ENCODE measurements at places on chromosomes 11 and 22. TPM values are rescaled to one million over a fixed set of nuclear protein-coding genes. Genes with fewer than 3 reads are reported as not detected.

GRCh38 chr22:21044931-21045584, 688 bp upstream of the LRRC74B start:
- no peak for DNase-seq
- no peaks in the 10 kb centered on the region for H3K27me3 ChIP-seq
- no peak overlapping the region for H3K4me3 ChIP-seq
- no peaks in the 10 kb centered on the region for H3K36me3 ChIP-seq
- H3K27ac ChIP-seq, result no peak overlapping the region

HBG1 gene
- total RNA-seq, result not detected

- no peak overlapping the region for H3K4me3 ChIP-seq
- no peaks in the 10 kb centered on the region for H3K36me3 ChIP-seq
- DNase-seq, result no peak
- H3K4me1 ChIP-seq, result no peaks in the 10 kb centered on the region
- H3K27me3 ChIP-seq, result no peaks in the 10 kb centered on the region
Measured at GRCh38 chr11:15095736-15096228, 18.9 kb upstream of the INSC start.

DNA sequence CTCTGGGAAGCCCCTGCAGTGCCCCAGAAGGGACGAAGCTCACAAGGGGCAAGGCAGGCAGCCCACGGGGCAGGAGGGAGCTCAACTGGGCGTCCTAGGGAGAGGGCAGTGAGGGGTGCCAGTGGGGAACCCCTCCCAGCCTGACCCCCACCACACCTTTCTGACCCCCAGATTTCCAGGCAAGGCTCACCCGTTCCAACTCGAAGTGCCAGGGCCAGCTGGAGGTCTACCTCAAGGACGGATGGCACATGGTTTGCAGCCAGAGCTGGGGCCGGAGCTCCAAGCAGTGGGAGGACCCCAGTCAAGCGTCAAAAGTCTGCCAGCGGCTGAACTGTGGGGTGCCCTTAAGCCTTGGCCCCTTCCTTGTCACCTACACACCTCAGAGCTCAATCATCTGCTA, 15.7 kb downstream of the CD5 start:
- DNase-seq, result no peak
- H3K36me3 ChIP-seq, result peaks cover 79% of the 10 kb centered on the region
- H3K4me3 ChIP-seq, result no peak overlapping the region
- H3K27me3 ChIP-seq, result no peaks in the 10 kb centered on the region
- peaks cover 90% of the 10 kb centered on the region for H3K4me1 ChIP-seq

DNA sequence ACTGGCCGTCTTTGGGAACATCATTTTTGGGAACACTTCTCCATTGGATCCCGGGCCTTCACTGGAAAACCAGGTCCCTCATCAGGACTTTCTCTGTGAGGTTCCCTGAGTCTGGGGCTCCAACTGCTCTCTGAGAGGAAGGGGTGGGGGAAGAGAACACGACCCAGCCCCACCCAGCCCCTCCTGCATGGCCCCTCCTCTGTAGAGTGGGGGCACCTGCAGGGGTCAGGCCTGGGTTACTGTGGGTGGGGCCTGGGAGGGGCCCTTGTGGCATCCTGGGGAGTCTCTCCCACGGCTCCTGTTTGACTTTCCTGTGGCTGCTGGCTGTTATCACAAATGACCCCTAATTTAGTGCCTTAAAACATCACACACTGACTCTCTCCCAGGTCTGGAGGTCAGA, 36.3 kb downstream of the IGLL5 start:
- peaks cover 8% of the 10 kb centered on the region for H3K4me1 ChIP-seq
- no peaks in the 10 kb centered on the region for H3K27me3 ChIP-seq
- H3K27ac ChIP-seq, result no peak overlapping the region

DNA sequence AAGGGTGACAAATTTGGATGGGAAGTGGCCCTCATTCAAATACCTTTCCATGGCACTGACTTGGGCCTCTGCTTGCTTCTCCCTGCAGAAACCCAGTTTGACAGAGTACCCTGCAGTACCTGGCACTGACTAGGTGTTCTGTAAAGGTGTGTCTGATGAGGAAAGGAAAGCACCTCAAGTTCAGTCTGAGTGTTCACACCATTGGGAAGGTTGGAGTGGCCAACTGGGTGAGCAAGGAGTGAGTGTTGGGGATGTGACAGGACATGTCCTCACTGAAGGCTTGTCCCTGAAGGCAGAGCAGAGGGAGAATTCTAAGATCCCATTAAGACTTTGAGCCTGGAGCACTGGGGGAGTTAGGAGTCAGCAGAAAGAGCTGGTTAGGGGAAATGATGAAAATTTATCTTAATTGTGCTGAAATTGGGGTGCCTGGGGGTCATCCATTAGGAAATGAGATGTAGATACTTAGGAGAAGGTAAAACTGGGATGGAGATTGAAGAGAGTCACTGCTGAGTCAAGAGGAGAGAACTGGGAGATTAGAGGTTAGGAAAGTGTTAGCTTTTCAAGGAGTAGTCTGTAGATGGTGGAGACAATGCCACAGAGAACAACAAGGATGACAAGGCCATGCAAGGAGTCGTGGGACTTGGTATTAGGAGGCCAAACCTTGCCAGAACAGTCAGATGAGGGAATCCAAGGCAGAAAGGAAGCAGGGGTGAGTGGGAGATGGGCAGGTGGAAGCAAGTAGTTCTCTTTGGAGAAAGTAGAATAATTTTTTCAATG, 6.1 kb downstream of the SREBF2 start:
- no peak overlapping the region for H3K27ac ChIP-seq
- no peak for DNase-seq
- H3K36me3 ChIP-seq, result peaks cover 11% of the 10 kb centered on the region
- H3K4me1 ChIP-seq, result peaks cover 57% of the 10 kb centered on the region
- no peak overlapping the region for H3K4me3 ChIP-seq

DNA sequence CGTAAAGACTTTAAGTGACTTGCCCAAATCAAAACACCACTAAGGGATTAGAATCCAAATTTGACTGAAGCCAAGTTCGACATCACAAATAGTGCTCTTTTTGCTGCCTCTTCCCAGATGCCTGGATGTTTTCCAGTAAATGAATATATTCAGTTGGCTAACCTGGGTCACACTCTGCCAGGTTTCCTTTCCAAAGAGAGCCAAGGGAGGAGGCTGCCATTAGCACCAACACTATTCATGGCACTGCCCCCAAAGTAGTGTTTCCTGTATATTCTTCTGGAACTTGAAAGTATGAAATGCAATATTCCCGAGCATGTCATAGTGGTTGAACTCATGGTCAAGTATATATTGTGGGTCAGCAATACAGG, 219.3 kb upstream of the UBASH3B start:
- H3K27ac ChIP-seq, result no peak overlapping the region
- H3K4me1 ChIP-seq, result no peaks in the 10 kb centered on the region
- no peak for DNase-seq
- H3K4me3 ChIP-seq, result no peak overlapping the region

DNA sequence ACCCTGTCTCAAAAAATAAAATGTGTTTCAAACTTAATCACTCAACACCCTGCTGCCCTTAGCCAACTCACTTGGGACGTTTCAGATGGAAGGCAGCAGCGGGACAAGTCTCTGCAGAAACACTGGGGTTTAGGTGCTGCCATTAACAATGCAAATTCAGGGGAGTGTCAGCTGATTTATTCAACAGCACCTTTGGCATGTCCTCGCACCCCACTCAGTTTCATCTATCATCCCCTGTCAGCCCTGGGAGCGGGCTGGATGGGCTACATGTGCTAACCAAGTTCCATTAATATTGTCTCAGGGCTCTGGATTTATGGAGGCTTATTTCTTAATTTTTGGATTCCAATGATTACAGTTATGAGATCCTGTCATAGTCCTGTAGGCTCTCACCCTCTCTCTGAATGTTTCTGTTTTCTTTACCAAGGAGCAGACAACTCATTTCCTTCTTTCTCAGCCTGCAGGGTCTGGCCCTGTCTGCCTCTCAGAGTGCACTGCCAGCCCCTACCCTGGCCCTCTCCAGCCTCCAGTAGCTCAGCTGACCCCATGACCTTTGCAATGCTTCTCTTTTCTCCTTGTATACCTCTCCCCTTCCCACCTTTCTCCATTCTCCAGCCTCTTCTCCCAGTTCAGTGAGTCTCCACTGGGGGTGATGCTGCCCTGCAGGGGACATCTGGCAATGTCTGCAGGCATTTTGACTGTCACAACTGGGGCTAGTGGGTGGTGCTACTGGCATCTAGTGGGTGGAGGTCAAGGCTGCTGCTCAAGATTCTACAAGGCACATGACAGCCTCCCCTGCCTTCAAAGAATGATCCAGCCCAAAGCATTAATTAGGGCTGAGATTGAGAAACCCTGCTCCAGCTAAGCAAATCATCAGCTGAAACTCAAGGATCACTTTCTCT, 79.0 kb downstream of the APIP start:
- no peaks in the 10 kb centered on the region for H3K4me1 ChIP-seq
- H3K4me3 ChIP-seq, result no peak overlapping the region
- H3K27ac ChIP-seq, result no peak overlapping the region

DNA sequence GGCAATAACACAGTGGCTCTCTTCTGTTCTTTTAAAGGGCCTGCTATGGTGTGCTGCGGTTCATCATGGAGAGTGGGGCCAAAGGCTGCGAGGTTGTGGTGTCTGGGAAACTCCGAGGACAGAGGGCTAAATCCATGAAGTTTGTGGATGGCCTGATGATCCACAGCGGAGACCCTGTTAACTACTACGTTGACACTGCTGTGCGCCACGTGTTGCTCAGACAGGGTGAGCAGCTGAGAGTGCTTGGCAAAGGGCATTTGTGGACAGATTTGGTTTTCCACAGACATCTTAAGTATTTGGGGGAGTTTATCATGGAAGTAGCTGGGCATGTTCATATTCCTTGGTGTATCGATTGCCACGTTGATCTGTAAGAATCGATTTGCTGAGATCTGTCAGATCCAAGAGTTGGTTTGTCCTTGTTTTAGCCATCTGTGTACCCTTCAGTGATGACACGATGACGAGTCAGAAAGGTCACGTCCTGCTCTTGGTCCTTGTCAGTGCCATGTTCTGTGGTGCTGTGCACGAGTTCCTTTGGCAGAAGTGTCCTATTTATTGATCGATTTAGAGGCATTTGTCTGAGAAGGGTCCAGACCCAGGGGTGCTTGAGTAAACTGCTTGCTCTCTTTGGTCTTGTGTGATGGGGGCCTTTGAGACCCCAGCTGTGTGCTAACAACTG, 4.8 kb downstream of the RPS3 start:
- no peak overlapping the region for H3K27ac ChIP-seq
- H3K4me3 ChIP-seq, result no peak overlapping the region
- no peaks in the 10 kb centered on the region for H3K27me3 ChIP-seq
- DNase-seq, result no peak

MAPK11 gene
- total RNA-seq, result 1.7 TPM

DNA sequence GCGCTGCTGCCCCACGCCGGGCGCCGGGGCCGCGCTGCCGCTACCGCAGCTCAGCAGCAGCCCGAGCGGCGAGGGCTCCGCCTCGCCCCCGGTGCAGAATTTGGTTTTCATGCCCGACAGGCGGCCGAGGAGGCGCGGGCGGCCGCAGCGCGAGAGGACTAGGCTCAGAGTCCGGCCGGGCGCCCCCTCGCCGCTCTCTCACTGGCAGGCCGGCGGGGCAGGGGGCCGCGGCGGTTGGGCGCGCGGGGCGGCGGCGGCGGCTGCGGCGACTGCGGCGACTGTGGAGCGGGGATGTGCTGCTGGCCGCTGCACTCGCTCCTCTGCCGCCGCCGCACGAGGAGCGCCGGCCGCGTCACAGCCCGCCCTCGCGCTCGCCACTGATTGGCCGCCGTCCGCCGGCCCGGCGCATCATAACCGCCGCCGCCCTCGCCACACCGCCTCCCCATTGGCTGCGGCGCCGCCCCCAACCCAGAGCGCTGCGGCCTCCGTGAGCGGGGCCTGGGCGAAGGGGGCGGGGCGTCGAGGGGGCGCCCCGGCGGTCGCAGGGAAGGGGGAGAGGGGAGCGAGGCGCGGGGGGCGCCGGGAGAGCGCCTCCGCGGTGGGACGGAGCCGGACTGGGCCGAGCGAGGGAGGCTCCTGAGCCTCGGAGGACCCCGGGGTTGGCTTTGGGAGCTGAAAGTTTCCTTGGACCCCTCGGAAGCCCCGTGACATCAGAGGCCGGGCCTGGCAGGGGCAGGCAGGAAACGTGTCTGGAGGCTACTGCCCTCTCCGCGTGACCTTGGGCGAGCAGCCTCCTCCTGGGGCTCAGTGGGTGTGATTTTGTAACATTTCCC, at the start of gene CHKA:
TSS of gene CHKA (minus strand) at position 322 of the 833 bp plus-strand sequence. CDS start at position 111, 211 bp downstream.
- no peaks in the 10 kb centered on the region for H3K27me3 ChIP-seq
- peak within 1 kb of the TSS; percentile 68 for H3K4me3 ChIP-seq
- H3K27ac ChIP-seq, result peak within 1 kb of the TSS; percentile 54
- DNase-seq, result peak; percentile 85
- H3K4me1 ChIP-seq, result peaks cover 10% of the 10 kb centered on the region

CDC42BPG gene
- 9.0 TPM for total RNA-seq

- DNase-seq, result no peak
- no peak overlapping the region for H3K27ac ChIP-seq
- no peaks in the 10 kb centered on the region for H3K4me1 ChIP-seq
- no peaks in the 10 kb centered on the region for H3K36me3 ChIP-seq
- H3K27me3 ChIP-seq, result no peaks in the 10 kb centered on the region
Measured at GRCh38 chr22:27934069-27934468, 15.0 kb upstream of the PITPNB start.

DNA sequence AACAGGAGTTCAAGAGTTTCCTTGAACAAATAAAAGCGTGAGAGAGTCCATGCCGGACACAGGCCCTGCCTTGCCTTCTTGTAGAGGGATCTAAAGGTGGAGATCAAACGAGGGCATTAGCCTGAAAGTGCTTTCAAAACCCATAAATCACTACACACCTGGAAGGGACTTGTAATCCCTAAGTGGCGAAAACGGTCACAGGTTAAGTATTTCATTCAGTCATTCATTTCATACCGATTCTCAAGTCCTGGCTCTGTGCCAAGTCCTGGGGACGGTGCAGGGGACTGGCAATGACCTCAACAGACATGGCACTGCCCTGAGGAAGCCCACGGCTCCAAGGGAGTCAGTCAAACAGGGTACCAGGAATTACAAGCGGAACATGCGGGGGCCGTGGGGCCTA, 26.6 kb downstream of the ELFN2 start:
- H3K27ac ChIP-seq, result no peak overlapping the region
- H3K27me3 ChIP-seq, result no peaks in the 10 kb centered on the region
- H3K36me3 ChIP-seq, result no peaks in the 10 kb centered on the region
- no peak overlapping the region for H3K4me3 ChIP-seq
- DNase-seq, result no peak

GRCh38 chr11:59415111-59415510, 11.1 kb downstream of the OR5A2 start:
- H3K27ac ChIP-seq, result no peak overlapping the region
- DNase-seq, result no peak
- H3K4me1 ChIP-seq, result no peaks in the 10 kb centered on the region
- H3K4me3 ChIP-seq, result no peak overlapping the region

DNA sequence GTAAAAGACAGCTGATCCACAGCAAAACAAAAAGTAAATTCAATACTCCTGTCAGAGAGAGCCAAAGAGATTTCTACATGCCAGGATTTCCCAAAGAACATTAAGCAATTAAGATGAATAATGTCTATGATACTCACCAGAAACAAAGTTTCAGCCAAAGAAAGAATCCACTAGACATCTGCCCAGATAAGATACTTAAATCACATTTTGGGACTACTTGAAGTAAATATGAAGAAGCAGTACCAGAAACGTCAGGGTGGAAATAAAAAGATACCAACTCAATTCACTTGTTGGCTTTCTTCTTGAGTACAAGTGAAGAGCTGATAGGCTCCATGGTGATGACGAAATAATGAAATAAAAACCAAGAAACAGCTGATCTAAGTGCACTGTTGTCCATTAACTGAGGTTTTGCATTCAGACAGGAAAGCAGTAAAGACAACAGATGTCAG, 31.6 kb upstream of the ARHGAP32 start:
- no peaks in the 10 kb centered on the region for H3K4me1 ChIP-seq
- no peaks in the 10 kb centered on the region for H3K27me3 ChIP-seq
- H3K36me3 ChIP-seq, result no peaks in the 10 kb centered on the region
- no peak overlapping the region for H3K4me3 ChIP-seq
- H3K27ac ChIP-seq, result no peak overlapping the region
- no peak for DNase-seq

CHRDL2 gene
- not detected for total RNA-seq

MTCH2 gene
- 23.9 TPM for total RNA-seq

SERPING1 gene
- not detected for total RNA-seq

Measured in CD4-positive, alpha-beta memory T cell (primary cell).